CD4-positive, alpha-beta T cell treated with Interleukin-10 for 1 hour (primary cell): ENCODE measurements at places on chromosomes 2 and 18.

DNA sequence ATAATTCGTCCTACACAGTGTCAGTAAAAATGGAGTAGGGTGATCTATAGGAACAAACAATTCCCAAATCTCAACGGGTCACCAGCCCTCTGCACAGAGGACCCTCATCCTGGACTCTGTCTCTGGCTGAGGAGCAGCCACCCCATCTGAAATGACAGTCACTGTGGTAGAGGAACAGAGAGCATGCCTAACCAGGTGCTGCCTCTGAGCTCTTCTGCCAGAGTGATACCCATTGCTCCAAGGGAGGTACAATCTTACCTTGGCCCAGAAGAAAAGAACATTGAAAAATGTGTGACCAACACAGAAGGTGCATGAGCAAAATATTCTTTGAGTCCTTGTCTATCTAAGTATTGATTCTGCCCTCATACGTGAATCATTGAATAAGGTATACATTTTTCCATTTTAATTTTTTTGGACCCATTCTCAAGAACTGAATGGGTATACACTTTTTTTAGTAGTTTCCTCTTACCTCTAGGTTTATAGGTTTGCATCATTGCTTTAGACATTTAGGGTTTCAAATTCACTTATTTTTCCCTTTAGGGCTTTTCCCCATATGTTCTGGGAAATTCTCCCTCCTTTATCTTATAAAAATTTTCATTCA lies 8.7 kb downstream of the SP140 start:
- DNase-seq: no peak

DNA sequence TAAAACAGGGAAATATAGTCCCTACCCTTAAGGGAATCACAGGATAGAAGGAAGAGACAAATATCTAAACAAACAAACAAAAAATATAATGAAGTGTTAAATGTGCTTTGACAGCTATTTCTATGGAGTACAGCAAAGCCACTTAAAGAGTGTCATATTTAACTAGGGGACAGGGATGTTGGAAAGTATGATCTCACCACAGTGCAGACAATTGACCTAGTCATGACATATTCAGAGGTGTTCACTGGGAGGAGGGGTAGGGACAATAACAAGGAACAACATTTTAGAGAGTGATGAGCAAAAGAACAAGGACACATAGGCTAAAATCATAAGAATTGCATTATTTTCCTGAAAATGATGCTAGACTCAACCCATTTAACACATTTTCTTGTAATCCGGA lies 107.5 kb downstream of the TMEM163 start:
- DNase-seq: no peak

- no peak for DNase-seq
These were observed 419 bp upstream of the GPR55 start for GRCh38 chr2:230925443-230925878.

GRCh38 chr2:175048275-175048674 lies 43.1 kb upstream of the CHN1 start:
- DNase-seq: no peak

DNA sequence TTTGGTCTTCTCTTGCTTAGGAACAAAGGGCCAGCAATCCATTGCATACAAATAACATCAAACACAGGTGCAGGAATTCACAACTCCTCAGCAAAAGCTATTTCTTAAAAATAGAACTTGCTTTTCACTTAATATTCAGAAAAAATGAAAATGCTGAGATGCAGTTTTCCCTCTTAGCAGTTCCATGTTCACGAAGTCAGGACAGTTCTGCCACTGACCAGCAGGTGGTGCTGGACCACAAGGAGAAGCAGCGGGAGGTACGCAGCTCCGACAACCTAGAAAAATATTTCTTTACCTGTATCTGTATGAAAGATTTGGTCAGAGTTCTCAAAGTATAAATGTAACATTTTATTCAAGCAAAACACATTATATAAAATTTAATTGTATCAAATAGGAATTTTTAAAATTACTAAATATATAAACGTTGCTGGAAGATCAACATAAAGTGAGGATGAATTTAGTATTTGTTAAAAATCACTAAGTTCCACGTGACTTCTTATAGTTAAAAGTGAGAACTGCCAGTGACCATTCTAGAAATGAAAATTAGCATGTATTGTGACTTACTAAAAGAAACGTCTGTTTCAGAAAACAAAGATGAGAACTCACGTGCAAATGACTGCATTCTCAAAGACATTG lies 48.8 kb downstream of the ADNP2 start:
- peak; percentile 78 for DNase-seq

GRCh38 chr2:42124011-42124785 lies 45.0 kb upstream of the EML4 start:
- DNase-seq: peak; percentile 85

DNA sequence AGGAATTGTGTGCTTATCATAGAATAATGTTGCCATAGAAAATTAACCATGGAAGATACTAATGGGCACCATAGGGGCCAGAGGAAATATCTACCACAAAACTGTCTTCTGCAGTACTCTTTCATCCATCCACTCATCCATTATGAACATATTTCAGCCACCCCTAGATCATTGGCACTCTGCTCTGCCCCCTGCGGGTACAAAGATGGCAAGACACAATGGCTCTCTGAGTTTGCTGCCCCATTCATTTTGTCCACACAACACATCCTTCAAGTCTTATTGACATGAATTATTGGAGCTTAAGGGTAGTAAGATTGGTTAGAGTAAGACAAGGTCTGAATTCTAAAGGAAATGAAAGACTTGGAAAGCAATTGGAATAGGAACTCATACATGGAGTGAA lies 1224.7 kb upstream of the CELF4 start:
- no peak for DNase-seq

- DNase-seq: no peak
These were observed 482 bp downstream of the DLGAP1 start for GRCh38 chr18:4454537-4455112.

- no peak for DNase-seq
These were observed 12.5 kb upstream of the ATIC start for GRCh38 chr2:215299337-215299859.

DNA sequence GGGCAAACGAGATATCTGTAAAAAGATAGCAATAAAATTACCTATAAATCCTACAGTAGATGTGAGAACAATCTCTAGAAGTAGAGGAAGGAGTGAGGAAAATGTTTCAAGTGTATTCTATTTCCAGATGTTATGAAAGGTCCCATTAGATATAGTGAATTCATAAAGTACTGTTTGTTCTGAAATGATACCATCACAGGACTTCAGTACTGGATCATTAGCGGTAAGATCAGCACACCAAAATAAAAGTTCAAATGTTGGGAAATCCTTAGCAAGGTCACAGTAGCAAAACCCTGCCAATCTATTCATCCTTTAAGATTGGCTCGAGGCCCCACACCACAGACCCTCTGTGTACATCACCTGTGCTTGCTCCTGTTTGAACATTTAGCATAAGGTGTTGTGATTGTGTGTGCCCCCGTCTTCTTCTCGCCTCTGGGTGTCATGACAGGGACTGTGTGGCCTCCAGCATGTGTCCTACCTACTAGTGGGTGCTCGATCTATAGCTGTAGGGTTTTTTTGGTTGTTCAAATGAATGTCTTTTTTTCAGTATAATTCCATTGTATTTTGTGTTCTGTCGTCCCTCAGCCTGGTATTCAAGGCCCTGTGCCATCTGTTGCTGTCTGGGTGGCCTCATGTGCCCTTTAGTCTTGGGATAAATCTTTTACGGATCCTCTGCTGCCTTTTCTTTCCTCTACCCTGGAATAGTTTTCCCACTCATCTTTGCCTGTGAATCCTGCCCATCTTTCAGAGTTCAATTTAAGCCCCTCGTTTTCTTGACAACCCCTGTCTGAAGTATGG lies 9.1 kb downstream of the MFSD6 start:
- no peak for DNase-seq

- DNase-seq: no peak
These were observed 134.7 kb downstream of the EML6 start for GRCh38 chr2:54858021-54858681.

- DNase-seq: no peak
These were observed 78.9 kb upstream of the SCN7A start for GRCh38 chr2:166572937-166573336.

DNA sequence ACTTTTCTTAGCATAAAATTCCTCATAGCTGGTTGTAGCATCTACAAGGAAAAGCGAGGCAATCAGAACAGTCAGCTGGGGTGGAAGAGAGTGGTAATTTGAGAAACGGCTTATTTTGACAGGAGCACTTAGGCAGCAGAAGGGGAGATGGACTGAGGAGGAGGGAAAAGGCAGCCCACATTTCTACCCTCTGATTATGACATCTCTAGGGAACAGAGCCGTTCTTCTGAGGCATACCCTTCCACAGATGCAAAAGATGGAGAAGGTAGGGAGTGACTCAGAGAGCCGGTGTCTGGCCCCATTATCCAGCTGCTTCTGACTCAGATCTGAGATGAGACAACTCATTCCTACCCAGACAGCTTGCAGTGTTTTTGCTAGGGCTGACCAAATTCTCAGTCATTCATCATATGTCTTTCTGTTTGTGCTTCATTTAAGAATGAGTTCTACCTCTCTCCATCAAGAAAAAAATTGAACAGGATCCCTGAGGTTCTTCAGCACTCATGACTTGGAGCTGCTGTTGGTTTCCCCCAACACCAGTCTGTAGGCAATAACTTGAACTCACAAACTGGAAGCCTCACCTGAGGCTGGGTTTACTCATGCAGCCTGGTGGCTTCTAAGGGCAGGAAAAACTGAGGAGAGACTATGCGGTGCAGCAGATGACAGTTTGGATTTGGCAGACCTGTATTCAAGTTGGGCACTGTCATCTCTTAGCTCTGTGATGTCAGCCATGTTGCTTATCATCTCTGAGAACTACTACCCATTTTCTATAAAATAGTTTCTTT lies 15.9 kb upstream of the SEC11C start:
- DNase-seq: no peak

- no peak for DNase-seq
These were observed 216.8 kb downstream of the RAD51AP2 start for GRCh38 chr2:17301437-17301836.

GRCh38 chr2:159922563-159922962 lies 124.6 kb upstream of the CD302 start:
- DNase-seq: no peak

GRCh38 chr18:31223371-31223770 lies 60.7 kb upstream of the DSC1 start:
- DNase-seq: no peak

DNA sequence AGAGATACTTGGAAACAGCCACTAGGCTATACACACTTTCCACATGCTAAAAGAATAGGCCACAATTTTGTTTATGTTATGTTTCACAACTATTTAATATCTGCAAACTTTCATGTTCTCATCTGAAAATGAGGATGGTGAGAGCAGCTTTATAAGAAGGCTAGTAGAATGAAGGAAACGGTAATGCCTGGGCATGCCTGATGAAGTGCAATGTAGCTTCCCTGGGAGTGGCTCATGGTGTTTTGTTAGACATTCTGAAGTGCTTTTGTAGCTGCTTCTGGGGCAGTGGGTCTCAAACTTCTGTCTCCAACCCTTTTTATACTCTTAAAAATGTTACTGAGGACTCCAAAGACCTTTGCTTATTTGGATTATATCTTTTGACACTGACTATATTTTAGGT lies 193.3 kb upstream of the VWC2L start:
- DNase-seq: no peak

DNA sequence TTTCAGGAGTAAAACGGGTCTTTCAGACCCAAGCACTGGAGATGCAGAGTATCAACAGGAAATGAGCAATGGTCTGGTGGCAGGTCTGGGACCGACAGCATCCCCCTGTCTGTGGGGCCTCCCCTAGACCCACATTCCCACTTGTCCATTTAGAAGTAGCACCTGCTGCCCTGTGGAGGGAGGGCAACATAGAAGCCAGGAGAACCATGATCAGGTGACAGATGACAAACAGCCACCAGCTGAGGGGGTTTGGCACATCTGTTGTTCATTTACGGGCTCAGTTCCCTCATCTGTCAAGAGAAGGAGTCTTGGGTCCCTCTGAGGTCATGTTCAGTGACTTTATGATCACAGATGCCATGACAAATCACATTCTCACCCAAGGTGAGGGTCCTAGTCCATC lies 77.9 kb upstream of the SLC66A3 start:
- no peak for DNase-seq

DNA sequence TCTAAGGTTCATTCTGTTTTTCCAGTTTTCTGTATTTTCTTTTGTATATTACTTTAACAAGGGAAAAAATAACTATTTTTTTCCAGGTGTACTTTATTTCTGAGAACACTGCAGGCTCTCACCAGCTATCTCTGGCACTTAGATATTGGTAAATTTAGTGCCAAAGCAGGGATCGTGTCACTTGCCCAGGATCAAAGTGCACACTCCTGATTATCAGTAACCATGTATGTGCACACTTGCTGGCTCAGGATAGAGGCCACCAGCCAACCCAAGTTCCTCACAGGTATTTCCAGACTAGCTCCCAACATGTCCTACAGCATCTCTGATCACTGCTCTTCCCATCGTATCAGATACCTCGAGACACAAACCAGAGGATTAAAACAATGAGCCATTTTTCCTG lies 5.8 kb upstream of the FZD5 start:
- DNase-seq: no peak

GRCh38 chr2:579961-580360 lies 97.2 kb downstream of the TMEM18 start:
- no peak for DNase-seq

- no peak for DNase-seq
These were observed 327.6 kb downstream of the DPP10 start for GRCh38 chr2:114769991-114770390.

DNA sequence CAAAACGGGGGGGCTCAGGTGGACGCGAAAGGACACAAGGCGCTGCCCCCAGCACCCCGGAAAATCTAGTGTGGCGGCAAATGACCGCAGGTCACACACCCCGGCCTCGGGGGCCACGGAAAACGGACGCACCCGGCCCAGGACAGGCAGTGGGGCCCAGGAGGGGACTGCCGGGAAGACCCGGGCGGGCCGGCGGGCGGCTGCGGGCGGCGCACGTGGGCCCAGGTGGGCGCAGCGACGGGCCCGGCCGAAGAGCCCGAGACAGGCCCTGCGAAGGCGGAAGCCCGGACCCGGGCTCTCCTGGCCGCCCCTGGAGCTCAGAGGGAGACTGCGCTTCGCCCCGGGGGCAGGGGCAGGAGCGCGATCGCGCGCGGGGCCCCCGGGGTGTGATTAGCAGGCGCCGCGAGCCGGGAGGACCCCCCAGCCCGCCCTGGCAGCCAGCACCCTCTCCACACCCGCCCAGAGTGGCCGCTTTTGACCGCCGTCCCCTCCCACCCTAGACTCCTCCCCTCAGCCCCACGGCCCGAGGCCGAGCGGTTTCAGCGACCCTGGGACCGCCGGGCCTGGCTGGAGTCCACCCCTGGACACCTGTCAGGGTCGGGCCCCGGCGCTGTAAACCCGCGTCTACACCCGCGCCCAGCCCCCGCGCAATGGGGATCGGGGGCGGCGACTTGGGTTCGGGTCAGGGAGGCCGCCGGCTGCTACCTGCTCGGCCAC lies 773 bp downstream of the MBP start:
- DNase-seq: peak; percentile 40

DNA sequence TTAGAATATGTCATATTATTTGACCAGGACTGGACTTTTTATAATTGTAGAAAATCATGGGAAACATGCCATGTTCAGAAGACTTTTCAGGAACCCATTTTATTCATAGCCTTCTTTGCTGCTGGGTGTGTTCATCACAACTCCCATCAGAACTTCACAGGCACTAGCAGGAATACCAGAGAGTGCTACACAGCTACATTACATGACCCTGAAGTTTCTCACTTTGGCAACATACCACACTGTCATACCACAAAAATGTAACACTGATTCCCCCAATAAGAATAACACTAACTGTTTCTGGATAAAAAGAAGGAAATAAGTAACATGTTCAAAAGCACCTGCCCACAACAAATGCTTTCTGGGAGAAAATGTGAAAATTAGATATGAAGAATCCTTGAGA lies 405.4 kb downstream of the CDH2 start:
- DNase-seq: no peak

- DNase-seq: no peak
These were observed 196.7 kb upstream of the EPC2 start for GRCh38 chr2:148447877-148448276.
